ENCODE measurements at places on chromosomes 2 and 18.

DNA sequence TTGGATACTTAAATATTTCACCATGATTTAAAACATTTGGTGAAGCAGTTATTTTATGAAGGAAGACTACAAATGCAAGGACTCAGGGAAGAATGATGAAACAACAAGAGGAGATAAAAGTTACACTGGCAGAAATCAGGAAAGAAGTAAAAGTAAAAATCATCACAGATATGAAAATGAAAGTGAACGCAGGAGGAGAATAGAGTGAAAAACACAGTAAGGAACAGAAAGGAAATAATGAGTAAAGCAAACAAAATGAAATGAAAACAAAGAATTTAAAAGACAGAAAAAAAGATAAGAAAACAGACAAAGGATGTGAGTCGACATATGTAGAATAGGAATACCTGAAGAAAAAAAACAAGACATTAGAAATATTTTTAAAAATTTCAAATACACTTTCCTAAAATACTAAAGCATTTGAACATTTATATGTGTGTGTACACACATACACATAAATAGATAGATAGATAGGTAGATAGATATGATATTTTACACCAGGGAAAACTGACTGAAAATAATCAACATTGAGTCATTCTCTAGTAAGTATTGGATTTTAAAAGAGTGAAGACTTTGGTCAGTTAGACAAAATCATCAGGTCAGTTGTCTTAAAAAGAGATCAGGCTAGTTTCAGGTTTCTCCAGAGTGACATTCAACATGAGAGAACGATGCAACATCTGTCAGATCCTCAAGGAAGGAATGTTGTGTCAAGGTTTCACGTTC is 12.1 kb upstream of the KDSR start:
- no peak for DNase-seq

DNA sequence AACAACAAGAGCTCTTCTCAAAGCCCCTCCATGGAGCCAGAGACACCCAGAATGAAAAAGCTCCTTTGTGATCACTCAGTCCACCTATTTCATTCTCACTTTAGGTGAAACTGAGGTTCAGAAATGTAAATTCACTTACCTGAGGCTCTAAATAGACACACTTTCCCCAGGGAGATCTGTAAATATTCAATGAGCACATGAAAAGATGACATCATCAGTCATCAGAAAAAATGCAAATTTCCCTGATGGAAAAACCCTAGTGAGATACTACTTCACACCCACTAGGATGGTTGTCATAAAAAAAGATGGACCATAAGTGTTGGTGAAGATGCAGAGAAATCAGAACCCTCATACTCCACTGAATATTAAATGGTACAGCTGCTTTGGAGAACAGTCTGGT is 339.2 kb downstream of the EN1 start:
- no peak for DNase-seq

DNA sequence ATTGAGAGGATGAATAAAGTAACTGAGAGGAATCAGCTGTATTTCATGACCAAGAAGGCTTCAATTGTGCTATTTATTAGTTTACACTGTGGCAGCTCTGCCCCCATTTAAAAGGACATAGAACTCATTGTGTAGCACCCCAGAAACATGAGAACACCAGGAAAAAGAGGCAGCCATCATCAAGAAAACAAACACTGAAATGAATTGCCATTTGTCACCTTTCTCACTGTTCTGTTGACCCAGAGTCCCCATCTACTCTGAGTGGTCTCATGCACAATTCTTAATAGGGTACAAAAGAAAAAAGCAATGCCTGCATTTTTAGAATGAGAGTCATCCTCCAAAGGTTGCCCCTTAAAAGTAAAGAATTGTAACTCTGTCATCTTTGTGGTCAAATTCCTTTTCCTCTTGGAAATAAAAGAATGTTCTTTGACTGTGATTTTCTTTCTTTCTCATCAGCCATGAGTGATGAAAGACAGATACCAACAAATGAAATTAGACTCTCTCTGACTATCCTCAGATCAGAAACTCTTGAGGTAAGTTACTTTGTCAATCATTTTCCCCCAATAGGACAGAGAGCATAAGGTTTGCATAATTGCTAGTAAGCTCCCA is 1941.9 kb upstream of the PIK3C3 start:
- no peak for DNase-seq

DNA sequence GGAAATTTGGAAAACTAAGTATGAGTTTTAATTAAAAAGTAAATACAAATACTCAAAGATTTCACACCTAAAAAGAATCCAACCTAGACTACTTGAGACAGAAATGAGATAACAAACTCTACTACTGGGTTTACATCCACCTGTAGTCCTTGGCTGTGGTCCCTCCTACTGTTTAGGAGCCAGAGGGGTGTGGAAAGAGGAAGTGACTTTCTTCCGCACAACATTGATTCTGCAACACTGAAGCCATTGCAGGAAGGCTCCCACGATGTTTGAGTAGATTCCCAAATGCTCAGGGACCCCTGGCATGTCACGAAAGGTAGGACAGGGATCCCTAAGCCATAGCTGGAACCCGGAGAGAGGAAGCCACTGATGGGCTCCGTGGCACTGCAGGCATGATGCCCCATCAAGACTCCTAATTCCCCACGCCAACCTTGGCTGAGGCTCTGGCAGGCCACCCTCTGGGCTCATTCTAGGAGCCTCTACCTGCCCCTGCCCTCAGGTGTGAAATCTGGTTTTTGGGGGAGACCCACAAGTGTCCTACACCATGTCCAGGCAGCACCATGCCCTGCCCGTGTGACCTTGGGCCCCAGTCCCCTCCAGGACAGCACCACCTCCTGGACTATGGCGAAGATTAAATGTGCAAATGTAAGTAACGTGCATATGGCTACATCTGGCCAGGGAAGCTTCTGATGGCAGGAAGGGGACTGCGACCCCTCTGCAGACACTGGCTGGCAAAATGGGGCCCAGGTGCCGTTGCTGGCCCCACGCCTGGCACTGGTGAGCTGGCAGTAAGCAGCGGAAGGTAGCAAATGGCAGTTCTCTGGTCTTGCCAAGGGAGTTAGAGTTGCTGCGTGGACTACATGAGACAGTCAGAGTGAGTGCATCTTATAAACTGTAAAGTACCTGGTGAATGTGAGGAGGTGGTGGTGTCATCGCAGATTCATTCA is 38.2 kb upstream of the MAL start:
- no peak for DNase-seq

- DNase-seq: no peak
Measured at GRCh38 chr2:192254444-192254843, 59.7 kb upstream of the TMEFF2 start.

DNA sequence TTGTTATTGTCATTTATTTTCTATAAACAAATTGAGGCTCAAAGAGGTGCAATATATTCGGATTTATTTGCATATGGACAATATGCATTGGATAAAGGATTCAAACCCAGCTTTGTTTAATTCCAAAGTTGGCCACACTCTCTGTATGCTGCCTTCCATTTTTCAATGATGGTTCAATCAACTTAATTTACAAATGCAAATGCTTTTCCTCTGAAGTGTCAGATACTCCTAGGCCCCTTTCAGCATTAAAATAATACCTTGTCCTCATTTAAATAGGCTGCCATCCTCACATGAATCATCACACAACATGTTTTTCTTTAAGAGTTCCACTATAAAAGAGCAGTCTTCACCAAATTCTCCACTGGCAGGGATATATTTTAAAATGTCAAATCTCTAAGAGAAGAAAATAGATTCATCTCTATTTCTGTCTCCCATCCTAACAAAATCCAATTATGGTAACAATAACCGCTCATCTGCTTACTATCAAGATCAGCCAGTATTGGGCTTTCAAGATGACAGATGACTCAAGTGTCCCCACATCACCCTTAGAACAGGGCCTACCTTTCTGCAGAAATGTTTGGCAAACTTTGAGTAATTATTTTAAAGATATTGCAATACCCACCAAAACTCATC is 114.8 kb downstream of the SCG2 start:
- no peak for DNase-seq

DNA sequence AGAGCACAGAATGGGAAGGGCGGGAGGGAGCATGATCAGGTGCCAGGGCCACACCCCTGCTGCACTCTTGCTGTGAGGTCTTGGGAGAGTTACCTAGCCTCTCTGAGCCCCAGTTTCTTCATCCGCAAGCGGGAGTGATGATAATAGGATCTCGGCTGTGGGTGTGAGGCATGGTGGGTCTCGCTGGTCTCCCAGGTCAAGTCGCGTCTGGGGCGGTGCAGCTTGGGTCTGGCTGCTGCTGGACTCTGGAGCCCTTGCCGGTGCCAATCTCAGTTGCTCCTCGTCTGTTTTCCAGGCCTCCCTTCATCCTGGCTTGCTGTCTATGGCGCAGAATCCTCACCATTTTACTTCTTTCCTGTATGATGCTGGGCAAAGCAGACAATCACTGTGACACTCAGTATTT is 130.3 kb upstream of the RAB12 start:
- DNase-seq: no peak

- DNase-seq: peak; percentile 55
Measured at GRCh38 chr2:230319211-230319862, 7.7 kb upstream of the SP140L start.

GRCh38 chr2:183349091-183349490 is 224.8 kb downstream of the NUP35 start:
- DNase-seq: no peak

DNA sequence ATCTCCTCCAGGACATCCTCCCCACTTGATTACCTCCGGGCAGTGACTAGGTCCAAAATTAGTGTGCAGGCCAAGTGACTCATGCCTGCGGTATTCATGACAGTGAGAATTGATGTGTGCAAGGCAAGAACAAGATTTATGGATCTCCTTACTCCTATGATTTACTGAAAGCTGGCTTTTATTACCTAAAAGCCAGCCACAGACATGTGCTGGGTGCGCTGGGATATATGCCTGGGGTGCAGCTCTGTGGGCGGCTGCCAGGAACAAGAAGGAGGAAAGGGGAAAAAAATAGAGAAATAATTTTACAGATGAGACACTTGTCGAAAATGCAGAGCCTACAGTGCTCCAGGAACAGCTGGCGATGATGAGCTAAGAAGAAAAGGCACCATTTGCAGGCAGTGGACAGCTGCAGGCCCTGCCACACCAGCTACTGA is 359.3 kb downstream of the CMPK2 start:
- no peak for DNase-seq

DNA sequence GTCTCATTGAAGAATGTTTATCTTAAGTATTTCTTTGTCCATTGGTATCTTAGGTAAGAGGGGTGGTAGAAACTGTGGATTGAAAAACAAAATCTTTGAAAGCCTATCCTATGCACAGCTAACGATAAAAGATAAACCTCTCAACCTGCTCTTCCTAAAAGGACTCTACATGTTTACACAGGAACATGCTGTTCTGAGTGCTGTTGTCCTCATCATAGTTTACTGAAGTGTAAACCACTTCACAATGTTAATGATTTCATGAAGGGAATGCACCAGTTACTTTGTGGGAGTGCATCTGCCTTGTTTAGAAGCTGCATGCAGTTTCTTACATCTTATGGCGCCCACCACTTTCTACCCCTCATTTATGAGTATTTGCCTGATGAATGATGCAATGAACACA is 1.2 kb downstream of the ACMSD start:
- DNase-seq: no peak

DNA sequence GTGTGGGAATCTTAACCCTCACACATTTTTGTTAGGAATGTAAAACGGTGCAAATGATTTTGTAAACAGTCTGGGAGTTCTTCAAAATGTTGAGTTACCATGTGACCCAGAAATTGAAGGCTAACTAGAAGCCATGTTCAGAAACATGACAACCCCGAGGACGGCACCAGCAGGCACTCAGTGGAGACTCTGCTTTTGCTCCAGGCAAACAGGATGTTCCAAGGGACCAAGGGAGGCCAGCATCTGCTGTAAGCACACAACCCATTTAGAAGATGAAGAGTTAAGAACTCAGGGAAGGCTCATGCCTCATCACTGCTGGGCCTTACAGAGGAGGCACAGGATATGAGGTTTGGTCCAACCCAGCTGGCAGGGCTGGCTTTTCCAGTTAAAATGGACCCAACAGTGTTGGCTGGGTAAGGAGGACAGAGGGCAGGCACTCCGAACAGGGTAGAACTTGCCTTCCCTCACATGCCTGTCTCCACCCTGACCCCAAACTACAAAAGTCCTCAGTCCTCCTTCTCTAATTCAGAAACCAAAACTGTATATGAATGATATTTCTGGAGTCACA is 23.6 kb downstream of the PARD6G start:
- no peak for DNase-seq

- peak; percentile 51 for DNase-seq
Measured at GRCh38 chr2:96485751-96486651, 19.2 kb downstream of the NEURL3 start.

DNA sequence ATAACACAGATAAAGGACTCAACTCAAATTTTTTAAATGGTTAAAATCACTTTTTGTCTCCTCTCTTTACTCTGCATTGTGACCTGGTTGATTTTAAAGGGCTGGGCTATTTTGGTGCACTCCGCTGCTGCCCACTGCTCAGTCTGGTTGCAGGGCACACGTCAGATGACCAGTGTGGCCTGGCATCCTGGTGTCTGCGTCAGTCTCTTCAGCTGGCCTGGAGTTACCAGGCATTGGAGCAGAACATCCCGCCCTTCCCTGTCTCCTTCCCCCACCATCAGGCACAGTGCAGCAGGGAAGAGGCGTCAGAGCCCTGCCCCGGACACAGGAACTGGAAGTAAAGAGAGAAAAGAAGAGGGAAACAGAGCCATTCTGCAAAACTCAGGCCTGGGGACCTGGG is 8.9 kb downstream of the C1QL2 start:
- DNase-seq: no peak

GRCh38 chr2:174561283-174561971 is 36.2 kb downstream of the WIPF1 start:
- no peak for DNase-seq

DNA sequence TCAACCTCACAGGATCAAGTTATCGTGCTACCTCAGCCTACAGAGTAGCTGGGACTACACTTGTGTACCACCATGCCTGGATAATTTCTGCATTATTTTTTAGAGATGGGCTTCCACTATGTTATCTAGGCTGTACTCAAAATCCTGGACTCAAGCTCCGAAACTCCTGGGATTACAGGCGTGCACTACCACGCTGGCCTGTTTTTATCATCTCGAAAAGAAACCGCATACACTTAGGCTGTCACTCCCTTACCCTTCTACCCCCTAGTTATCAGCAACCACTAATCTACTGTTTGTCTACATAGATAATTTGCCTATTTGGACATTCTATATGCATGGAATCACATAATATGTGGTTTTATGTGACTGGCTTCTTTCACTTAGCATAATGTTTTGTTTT is 8.5 kb upstream of the PUM2 start:
- DNase-seq: no peak

GRCh38 chr2:84486441-84487115 is 27.5 kb upstream of the SUCLG1 start:
- no peak for DNase-seq

DNA sequence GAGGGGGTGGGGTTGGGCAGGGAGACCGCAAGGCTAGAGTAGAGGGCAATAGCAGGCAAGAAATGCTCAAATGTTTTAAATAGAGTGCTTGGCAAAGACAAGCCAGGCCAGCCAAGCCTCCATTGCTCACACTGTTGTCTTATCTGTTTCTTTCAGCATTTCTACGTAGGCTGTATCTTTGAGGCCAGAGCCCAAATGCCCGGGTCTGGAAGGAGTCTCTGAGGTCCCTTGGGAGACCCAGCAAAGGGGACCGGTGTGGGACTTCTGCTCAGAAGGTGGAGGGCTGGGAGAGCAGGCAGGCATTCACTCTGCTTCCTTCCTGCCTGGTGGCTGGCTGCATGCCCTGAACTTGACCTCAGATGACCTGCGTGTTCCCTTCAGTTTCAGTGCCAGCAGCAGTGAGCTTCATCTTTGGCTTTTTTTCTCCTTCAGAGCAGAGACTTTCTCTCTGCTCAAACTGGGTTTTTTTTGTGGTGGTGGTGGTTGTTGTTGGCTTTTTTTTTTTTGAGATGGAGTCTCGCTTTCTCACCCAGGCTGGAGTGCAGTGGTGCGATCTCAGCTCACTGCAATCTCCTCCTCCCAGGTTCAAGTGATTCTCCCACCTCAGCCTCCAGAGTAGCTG is 13.7 kb upstream of the TET3 start:
- no peak for DNase-seq

All from T follicular helper cell (primary cell).